ENCODE measurements at places on chromosomes 2 and 18.

- no peak for DNase-seq
Measured at GRCh38 chr2:230266638-230267037, 41.1 kb downstream of the SP140 start.

GRCh38 chr2:61597300-61598289 lies 59.4 kb upstream of the XPO1 start:
- DNase-seq: no peak

GRCh38 chr2:227031379-227031778 lies 132.6 kb downstream of the COL4A4 start:
- no peak for DNase-seq

- no peak for DNase-seq
Measured at GRCh38 chr2:151827564-151828142, 568 bp downstream of the ARL5A start.

DNA sequence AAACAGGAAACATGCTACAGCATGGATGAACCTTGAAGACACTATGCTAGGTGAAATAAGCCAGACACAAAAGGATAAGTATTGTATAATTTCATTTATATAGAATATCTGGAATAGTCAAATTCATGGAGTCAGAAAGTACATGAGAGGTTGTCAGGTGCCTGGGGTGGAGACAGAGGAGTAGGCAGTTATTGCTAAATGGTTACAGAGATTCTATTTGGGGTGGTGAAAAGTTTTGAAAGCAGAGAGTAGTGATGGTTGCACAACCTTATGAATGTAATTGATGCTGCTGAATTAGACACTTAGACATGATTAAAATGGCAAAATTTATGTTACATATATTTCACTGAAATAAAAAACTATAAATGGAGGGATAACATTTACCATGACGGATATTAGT lies 197.4 kb downstream of the VAPA start:
- DNase-seq: no peak

- no peak for DNase-seq
Measured at GRCh38 chr2:193695367-193695766, 1500.6 kb upstream of the TMEFF2 start.

GRCh38 chr2:138711812-138712211 lies 68.4 kb downstream of the NXPH2 start:
- DNase-seq: no peak

GRCh38 chr2:40363231-40363630 lies 88.7 kb downstream of the SLC8A1 start:
- no peak for DNase-seq

DNA sequence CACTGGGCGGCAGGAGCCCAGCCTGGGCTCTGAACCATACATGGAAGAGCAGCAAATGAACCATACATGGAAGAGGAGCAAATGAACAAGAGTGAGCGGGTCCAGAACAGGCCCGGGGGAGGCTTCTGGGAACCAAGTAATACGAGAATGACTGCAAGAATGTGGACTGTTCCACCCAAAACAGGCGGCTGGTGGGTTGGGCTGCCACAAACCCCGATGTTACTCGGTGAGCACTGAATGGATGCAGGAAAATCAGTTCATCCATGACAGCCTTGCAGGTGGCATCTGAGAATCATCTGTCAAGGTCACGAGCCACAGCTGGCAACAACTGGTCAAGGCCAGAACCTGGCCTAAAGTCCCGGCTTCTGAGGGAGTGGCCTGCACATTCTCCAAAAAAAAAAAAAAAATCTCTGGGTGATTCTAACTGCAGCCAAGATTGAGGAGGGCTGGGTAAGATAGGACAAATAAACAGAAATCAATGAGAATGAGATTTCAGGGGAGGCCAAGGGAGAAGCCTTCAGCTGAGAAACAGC lies 106.1 kb downstream of the ZNF516 start:
- DNase-seq: no peak

GRCh38 chr2:101479328-101479727 lies 4.4 kb upstream of the RFX8 start:
- no peak for DNase-seq

DNA sequence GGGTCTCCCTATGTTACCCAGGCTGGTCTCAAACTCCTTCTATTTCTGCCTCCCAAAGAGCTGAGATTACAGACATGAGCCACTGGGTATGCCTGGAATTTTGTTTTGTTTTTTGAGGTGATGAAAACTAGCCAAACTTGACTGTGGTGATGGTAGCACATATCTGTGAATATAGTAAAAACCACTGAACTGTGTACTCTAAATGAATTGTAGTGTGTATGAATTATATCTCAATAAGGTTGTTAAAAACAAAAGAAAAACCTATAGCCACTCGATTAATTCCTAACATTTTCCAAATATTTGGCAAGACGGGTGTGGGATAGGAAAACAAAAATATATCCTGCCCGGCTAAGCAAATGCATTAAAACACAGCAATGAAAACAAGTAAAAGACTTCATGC lies 1302.3 kb upstream of the CHAC2 start:
- no peak for DNase-seq

Data from SK-N-MC (cell line).